Glomerular endothelial cell (primary cell): ENCODE measurements at places on chromosomes 13 and 19. TPM values are rescaled to one million over a fixed set of nuclear protein-coding genes. Genes with fewer than 3 reads are reported as not detected.

DNA sequence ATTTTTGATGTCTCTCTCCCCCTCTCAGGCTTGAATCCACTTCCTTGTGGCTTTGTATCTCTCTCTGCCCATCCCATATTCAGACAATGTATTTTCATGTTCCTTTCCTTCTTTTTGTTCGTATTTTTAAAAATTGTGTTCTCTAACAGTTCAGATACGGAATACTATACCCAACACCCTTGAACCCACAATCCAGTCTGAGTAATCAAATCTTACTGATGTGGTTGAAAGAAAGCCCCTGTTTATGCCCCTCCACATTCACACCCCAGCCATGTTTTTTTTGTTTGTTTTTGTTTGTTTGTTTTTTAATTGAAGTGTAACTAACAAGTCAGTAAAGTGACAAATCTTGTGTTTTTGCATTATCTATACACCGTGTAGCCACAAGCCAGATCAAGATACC lies 1.4 kb downstream of the SPIB start:
- no peak for DNase-seq

GRCh38 chr13:80931118-80931517 lies 590.2 kb upstream of the SPRY2 start:
- no peak for DNase-seq

GRCh38 chr19:35773020-35773806 lies 2.2 kb upstream of the ARHGAP33 start:
- no peak for DNase-seq

DNA sequence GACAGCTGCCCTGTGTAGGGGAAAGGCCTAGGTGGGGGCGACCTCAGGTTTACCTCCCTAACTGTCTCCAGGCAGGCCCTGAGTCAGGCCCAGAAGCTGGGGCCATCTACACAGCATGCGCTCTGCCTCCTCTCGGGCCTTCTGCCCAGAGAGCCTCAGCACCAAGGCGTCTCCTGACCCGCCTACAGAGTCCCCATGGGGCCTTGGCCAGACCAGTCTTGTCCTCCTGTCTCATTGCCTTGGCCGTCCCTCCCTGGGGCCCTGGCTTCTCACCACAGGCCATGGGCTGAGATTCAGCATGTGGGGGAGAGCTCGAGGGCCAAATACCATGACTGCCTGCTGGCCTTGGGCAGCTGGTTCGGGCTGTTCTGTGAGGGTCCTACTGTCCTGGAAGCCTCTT lies 59.0 kb downstream of the SMARCA4 start:
- DNase-seq, result no peak

The CYP4F2 gene
- total RNA-seq, result not detected in 2 replicates

The PEAK3 gene
- total RNA-seq, result 0.05 TPM in 1 of 2 replicates, not detected in the other

DNA sequence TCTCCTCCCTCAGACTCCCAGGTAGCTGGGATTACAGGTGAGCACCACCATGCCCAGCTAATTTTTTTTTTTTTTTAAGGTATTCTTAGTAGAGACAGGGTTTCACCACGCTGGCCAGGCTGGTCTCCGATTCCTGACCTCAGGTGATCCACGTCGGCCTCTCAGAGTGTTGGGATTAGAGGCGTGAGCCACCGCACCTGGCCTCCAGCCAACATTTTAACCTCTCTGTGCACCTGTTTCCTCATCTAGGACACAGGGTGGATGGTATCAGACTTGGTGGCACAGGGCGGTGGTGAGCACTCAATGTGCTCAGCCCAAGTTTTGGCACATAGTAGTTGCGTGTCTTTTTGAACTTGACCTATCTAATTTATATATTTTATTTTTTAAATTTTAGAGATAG lies 12.5 kb downstream of the APBA3 start:
- no peak for DNase-seq

The CRB3 gene
- 0.34 TPM in 1 of 2 replicates, not detected in the other for total RNA-seq

The HSH2D gene
- not detected in 2 replicates for total RNA-seq

The CELF5 gene
- total RNA-seq, result 0.41 TPM in 1 of 2 replicates, not detected in the other

- DNase-seq, result no peak
These were observed 730 bp upstream of the ABCC4 start for GRCh38 chr13:95301968-95302393.

- no peak for DNase-seq
These were observed 55.9 kb downstream of the RAB20 start for GRCh38 chr13:110505594-110505993.

- no peak for DNase-seq
These were observed 8.3 kb downstream of the LSR start for GRCh38 chr19:35257113-35257461.

DNA sequence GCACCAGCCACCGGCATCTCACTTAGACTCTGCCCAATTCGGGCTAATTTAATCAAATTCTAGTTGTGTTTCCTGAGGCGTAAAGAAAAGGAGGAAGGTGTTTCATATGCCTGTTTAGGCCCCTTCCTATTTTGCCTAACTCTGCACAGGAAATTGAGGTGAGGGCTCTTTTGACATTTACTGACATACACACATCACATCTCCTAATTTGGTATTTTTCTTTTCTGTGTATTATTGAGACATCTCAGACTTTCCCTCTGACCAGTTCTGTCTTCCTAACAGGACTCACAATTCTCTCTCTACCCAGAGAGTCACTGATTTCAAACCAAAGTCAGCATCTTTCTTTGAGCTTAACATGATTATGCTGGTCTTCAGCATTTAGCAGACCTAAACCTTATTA lies 7.9 kb downstream of the CEACAM3 start:
- DNase-seq, result no peak

The SPRED3 gene
- 8.5 and 9.4 TPM in 2 replicates for total RNA-seq

The KIR3DL2 gene
- not detected in 2 replicates for total RNA-seq

DNA sequence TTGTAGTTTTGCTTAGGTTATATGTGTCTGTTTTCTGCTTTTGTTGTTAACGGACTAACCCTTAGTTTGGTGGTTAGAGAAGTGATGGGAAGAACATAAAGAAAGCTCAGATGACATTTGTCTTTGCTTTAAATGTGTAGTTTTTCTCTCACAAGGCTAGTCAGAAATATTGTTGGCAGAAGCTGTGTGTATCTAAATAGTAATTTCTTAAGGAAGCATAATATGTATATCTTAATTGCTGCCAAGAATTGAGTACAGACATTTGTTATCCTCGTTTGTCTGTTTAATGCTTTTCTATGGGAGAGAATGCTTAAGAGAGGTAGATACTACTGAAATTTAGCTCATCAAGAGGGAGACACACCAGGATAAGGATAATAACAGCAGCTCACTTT lies 2.7 kb downstream of the RGCC start:
- no peak for DNase-seq

GRCh38 chr19:32457571-32458158 lies 52.1 kb downstream of the DPY19L3 start:
- no peak for DNase-seq

The SPINT2 gene
- total RNA-seq, result 14.6 and 83.5 TPM in 2 replicates

GRCh38 chr19:39130337-39131254 lies 5.0 kb downstream of the PAK4 start:
- no peak for DNase-seq

- DNase-seq, result no peak
These were observed 19.2 kb downstream of the PDE4A start for GRCh38 chr19:10439588-10439987.

The VSTM2B gene
- total RNA-seq, result not detected in 2 replicates

DNA sequence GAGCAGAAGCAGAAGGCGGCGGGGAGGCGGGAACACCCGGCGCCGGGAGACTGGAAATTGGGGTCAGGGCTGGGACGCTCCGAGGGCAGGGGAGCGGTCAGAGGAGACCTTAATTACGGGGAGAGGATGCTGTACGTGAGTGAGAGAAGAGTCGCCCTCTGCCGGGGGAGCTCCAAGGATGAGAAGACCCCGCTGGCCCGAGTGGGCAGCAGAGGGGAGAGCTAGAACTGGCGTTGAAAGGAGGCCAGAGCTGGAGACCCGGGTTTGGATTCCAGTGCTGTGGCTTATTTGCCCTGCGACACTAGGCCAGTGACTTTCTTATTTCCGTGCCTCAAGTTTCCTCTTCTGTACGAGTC lies 536 bp downstream of the FAM32A start:
- DNase-seq, result no peak

DNA sequence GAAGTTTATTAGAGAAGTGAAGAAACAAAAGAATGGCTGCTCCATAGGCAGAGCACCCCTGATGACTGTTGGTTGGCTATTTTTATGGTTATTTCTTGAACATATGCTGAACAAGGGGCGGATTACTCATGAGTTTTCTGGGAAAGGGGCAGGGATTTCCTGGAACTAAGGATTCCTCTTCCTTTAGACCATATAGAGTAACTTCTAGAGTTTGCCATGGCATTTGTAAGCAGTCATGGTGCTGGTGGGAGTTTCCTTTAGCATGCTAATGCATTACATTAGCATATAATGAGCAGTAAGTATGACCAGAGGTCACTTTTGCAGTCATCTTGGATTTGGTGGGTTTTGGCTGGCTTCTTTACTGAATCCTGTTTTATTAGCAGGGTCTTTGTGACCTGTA lies 38.7 kb upstream of the PCDH8 start:
- DNase-seq, result no peak

- no peak for DNase-seq
These were observed 82.3 kb upstream of the PDCD5 start for GRCh38 chr19:32498648-32499200.

The RHPN2 gene
- 2.8 and 5.4 TPM in 2 replicates for total RNA-seq
